M059J (cell line): ENCODE measurements at places on chromosomes 5 and 9. TPM values are rescaled to one million over a fixed set of nuclear protein-coding genes. Genes with fewer than 3 reads are reported as not detected.

DNA sequence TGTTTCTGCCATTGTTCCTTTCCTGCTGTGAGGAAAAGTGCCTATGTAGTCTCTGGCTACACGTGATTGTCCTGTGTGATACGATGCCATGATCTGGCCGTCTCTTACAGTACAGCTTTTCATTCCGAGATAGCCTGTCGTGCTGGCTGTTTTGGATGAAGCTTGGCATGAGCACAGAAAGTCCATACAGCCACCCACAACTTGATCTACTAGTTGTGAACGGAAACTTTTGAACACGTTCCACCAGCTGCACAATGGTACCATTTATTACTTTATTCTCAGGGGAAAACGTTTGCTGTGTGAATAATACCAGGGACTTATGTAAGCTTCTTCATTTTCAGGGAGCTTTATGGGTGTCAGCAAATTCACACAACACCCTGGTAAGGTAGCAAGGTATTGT lies 217.6 kb upstream of the ANKRD55 start:
- DNase-seq: no peak

DNA sequence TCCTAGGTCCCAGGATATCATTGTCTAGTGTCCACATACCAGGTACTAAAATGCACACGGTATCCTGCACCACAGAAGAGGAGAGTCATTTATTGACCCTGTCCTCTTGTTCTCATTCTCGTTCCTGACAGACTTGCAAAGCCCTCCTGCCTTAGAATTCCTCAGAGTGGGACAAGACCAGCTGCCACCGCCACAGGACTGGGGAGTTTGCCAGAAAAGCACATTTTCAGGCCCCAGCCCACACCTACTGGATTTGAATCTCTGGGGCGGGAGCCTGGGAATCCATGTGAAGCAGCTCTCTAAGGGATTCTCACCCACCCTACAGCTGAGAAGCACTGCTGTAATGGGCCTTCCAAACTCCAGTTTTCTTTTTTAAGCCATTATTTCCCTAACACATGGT lies 68.0 kb upstream of the FANCC start:
- no peak for DNase-seq

DNA sequence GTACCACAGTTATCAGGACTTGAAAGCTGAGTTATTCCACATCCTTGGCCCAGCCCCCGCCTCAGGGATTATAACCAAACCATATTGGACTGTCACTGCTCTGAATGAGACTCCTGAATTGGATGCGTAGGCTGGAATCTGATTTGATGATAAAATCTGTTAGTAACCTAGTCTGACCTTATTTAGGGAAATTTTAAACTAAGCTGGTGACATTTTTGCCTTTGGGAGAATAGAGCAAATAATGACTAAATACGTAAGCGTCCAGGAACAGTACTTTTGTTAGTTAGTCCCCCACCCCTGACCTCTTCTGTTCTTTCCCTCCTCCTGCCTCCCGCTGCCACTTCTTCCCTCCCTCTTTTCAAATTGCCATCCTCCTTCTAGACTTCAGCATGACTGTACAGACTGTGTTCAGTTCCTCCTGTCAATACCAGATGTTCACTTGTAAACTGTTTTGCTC lies 92.6 kb downstream of the TLE4 start:
- DNase-seq: no peak

DNA sequence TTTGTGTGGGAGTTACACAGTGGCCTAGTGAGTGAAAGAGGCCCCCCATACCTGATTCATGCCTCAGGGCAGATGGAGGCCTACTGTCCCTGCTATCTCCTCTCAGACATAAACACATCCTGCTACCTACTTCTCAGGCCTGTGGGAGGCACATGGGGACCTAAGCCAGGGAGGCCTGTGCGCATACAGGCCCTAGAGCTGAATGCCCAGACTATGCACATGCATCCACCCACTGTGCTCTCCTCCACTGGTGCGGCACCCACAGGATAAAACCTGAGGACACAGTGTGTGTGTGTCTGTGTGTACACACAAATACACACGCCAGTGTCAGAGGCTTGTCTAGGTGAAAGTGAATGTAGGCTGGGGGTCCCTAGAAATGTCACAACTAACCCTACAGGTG lies 1.4 kb downstream of the PAX5 start:
- DNase-seq: no peak

GRCh38 chr9:6152788-6153187 lies 62.8 kb upstream of the IL33 start:
- no peak for DNase-seq

GRCh38 chr5:168860503-168860902 lies 281.3 kb upstream of the PANK3 start:
- DNase-seq: no peak

- no peak for DNase-seq
These were observed 3.2 kb downstream of the PRSS3 start for GRCh38 chr9:33798545-33798944.

The FRMPD1 gene
- total RNA-seq: not detected in 2 replicates
